OCI-LY7 (cell line): ENCODE measurements at places on chromosomes 16 and 17.

DNA sequence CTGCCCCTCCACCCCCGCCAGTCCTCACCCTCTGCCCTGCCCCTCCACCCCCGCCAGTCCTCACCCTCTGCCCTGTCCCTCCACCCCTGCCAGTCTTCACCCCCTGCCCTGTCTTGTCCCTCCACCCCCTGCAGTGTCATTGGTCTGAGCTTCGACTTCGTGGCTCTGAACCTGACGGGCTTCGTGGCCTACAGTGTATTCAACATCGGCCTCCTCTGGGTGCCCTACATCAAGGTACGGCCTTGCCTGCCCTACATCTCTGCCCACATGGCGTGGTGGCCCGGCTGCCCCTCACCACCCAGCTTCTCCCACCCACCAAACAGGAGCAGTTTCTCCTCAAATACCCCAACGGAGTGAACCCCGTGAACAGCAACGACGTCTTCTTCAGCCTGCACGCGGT is 12.0 kb downstream of the TAX1BP3 start:
- DNase-seq: no peak

GRCh38 chr17:54948380-54948779 is 20.1 kb downstream of the COX11 start:
- DNase-seq: no peak

DNA sequence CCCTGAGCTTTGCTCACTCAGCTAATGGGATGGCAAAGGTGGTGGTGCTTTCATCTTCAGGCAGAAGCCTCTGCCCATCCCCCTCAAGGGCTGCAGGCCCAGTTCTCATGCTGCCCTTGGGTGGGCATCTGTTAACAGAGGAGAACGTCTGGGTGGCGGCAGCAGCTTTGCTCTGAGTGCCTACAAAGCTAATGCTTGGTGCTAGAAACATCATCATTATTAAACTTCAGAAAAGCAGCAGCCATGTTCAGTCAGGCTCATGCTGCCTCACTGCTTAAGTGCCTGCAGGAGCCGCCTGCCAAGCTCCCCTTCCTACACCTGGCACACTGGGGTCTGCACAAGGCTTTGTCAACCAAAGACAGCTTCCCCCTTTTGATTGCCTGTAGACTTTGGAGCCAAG is 5.7 kb upstream of the MAPK8IP3 start:
- no peak for DNase-seq

DNA sequence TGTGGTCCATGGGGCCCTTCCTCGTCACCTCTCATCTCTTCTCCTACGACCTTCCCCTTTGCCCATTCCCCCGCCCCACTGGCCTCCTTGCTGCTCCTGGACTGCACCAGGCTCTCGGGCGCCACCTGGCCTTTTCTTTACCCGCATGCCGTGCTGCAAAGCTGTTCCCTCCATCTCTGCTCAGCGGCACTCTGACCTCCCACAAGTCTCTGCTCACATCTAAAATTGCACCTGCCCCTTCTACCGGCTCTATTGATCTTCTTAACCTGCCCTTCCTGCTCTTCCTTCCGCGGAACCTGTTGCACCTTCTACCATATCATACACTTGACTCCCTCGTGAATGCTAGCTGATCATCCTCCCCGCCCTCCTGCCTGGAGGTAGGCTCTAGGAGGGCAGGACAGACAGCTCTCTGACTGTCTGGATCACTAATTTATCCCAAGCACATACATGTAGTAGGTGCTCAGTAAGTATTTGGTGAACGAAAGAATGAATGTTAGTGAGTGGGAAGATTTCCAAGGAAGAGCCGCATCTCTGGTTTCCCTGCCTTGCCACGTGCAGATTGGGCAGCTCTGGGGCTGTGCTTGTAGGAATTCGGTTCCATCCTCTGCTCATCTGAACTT is 17.3 kb downstream of the DNAH17 start:
- peak; percentile 29 for DNase-seq

GRCh38 chr16:8919934-8920462 is 37.8 kb downstream of the LITAFD start:
- no peak for DNase-seq

DNA sequence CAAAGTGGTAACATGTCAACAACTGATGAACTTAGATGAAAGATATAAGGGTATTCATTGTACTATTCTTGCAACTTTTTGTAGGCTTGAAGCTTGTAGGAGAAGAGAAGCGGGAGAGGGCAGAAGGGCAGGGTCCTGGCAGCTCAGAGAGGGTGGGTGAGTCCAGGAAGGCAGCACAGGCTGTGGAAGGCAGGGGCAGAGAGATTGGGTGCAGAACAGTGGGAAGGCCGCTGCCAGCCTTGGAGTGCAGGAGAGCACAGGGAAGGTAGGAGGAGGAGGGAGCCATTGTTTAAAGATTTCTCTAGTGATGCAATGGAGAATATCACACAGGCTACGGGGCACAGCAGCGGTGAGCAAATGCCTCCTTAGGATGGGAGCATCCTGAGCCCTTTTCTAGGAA is 104.3 kb downstream of the N4BP1 start:
- DNase-seq: no peak

DNA sequence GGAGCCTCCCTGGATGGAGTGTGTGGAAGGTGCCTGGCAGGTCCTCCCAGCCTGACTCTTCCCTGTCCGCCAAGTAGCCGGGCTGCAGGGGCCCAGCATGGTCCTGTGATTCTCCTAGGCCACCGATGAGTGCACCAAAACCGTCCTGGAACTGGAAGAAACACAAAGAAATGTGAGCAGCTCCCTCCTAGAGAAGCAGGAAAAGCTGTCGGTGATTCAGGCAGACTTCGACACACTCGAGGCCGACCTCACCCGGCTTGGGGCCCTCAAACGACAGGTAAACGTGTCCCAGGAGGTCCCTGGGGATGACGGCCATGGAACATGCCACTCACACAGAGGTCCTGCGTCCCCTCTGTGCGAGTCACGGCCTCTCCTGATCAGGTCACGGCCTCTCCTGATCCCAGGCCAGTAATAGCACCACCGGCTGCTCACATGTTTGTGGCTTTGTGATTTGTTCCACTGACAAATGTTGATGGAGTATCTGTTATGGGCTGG is 4.2 kb upstream of the GAA start:
- DNase-seq: no peak

GRCh38 chr16:11386791-11387546 is 41.7 kb downstream of the RMI2 start:
- peak; percentile 40 for DNase-seq

DNA sequence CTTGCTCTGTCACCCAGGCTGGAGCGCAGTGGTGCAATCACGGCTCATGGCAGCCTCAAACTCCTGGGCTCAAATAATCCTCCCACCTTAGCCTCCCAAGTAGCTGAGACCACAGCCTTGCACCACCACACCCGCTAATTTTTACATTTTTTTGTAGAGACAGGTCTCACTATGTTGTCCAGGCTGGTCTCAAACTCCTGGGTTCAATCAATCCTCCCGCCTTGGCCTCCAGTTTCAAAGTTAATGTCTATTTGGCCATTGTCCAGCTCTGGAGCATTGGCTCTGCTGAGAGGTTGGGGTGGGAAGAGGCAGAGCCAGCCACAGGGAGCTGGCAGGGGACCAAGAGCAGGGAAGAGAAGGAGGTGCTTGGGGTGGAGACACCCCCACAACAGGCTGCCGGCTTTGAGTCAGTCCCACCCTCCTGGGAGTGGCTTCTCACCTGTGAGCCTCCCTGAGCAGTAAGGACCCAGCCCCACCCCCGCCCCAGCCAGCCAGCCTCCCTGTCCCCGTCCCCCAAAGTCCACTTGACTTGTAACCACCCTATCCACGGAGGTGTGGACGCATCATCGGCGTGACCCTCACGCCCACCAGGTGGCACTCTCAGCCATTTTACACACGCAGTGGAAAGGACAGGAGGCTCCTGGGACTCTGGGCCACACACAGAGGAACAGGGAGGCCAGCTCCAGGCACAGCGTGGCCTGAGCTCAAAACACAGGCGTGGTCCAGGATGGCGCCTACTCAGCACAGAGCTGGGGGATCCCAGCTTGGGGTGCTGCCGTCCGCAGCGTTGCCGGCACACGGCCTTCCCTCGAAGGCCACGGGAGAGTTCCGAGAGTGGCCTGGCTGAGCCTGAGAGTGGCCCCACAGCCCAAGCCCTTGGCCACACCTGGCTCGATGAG is 22.8 kb upstream of the PVALEF start:
- peak; percentile 81 for DNase-seq

- DNase-seq: no peak
These were observed 6.2 kb downstream of the DNAJC7 start for GRCh38 chr17:42010898-42011516.

DNA sequence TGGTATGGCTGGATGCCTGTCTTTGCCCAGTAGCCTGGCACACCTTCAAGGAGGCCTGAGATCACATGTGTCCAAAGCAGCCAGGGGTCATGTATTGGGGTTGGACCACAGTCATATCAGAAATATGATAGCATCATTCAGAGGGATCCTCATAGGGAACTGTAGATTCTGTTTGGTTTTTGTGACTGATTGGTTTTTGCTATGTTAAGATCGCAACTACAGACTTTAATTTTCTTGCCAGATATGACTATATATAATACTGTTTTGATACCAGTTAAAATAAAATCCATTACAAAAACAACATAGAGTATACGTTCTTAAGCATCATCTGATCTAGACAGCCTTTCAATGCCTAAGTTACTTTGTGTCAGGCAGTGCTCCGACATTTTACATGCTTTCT is 11.8 kb upstream of the SMPD3 start:
- DNase-seq: no peak

GRCh38 chr16:24515186-24515585 is 24.2 kb upstream of the RBBP6 start:
- DNase-seq: no peak

GRCh38 chr17:30922235-30923030 is 688 bp downstream of the ADAP2 start:
- DNase-seq: no peak

GRCh38 chr17:48012654-48013053 is 24.9 kb downstream of the COPZ2 start:
- DNase-seq: no peak

DNA sequence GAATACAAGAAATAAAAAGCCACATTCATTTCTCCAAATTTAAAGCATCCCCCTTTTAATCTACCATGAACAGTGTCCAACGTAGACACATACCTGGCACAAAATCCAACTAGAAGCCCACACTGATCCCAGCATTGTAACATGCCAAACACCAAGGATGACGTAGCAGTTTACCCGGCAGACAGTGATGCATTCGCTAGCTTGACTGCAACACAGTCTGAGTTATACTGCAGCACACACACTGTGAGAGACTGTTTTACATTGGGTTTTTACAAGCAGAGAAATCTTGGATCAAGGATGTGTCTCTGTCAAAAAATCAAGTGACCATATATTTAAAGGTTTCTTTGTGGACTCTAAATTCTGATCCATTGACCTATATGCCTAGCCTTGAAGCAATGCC is 74.5 kb upstream of the C17orf78 start:
- DNase-seq: no peak

DNA sequence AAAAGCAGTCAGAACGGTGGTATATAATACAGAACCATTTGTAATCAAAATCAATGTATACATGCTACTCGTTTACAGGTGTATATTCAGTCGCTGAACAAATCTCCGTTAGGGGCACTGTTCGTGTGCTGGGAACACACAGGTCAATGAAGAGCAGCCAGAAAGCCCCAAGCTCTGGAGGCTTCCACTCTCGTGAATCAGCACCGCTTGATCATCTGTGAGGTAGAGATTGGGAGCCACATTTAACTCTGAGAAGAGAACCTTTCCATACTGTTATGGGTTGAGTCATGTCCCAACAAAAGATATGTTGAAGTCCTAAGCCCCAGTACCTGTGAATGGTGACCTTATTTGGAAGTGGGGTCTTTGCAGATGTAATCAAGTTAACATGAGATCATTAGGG is 5.4 kb upstream of the CYTH1 start:
- peak; percentile 72 for DNase-seq

DNA sequence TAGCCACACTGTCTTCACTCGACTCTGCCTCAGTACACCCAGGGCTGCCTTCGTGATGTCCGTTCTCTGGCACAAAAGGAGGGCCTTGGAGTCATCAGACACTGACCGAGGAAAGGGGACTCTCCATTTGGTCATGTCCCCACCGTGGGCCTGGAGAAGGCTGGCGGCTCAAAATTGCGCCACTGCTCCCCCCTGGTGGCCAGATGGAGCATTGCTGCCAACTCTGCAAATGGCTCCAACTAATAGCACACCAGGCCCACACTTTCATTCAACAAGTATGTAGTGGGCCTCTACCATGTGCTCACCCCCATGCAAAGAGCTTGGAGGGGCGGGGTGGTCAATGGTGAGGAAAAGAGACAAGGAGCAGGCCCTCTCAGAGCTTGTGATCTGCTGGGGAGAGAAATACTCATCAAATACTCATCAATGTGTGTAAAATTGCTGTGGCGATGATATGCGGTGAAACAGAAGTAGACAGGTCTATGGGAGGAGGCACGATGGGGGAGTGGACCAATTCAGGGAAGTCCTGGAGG is 5.2 kb upstream of the GRIN2C start:
- peak; percentile 79 for DNase-seq

DNA sequence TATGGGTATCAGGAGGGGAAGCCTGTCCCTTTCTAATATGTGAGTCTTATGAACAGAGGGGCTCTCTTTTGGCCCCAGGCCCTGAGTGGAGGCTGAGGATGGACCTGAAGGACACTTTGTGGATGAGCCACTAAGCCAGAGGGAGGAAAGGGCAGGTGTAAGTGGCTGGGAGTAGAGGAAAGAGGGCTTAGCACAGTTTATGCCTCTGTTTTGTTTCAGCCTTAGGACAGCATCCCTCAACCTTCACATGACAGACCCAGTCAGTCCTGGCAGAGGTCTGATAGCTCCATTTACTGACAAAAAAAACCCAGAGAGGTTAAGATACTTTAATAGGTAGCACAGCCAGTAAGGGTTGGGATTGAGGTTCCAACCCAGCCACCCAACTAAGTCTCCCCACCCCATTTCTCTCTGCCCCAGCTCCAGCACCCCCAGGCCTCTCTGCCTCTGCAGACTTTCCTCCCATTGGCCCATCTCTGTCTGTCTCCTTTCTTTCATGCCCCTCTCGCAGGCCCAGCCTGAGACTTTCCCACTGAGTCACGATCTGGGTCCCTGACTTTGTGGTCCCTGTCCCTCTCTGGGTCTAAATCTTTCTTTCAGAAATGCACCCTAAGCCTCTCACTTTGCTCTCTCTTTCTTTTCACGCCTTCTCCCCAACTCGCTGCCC is 4.7 kb upstream of the TBX21 start:
- DNase-seq: no peak
